ENCODE measurements at places on chromosomes 1 and 21. TPM values are rescaled to one million over a fixed set of nuclear protein-coding genes. Genes with fewer than 3 reads are reported as not detected.

Gene PROK1
- not detected for total RNA-seq

Gene SLC25A34
- 1.5 TPM for total RNA-seq

Gene HES2
- total RNA-seq, result 1.3 TPM

Gene LRRN2
- 14.4 TPM for total RNA-seq

Gene TLR5
- 31.3 TPM for total RNA-seq

Gene IQGAP3
- 1.7 TPM for total RNA-seq

Gene ATP1A2
- 4.1 TPM for total RNA-seq

Gene EVA1B
- total RNA-seq, result 31.8 TPM

Gene FAM78B
- total RNA-seq, result 1.4 TPM
